ENCODE measurements at places on chromosomes 6 and 20. TPM values are rescaled to one million over a fixed set of nuclear protein-coding genes. Genes with fewer than 3 reads are reported as not detected.

GRCh38 chr20:16069389-16070010, 503.7 kb downstream of the KIF16B start:
- no peak for ATAC-seq

GRCh38 chr6:146903451-146903850, 300.8 kb upstream of the STXBP5 start:
- ATAC-seq: no peak

The STMND1 gene
- total RNA-seq: not detected

- no peak for ATAC-seq
Measured at GRCh38 chr20:23265226-23265625, 85.4 kb upstream of the NXT1 start.

The TP53TG5 gene
- total RNA-seq: not detected

- peak; percentile 54 for ATAC-seq
Measured at GRCh38 chr20:47785311-47785853, at the start of gene SULF2. TSS of gene SULF2 (minus strand) at chr20:47785481. CDS start at chr20:47757363, 28,118 bp downstream.

DNA sequence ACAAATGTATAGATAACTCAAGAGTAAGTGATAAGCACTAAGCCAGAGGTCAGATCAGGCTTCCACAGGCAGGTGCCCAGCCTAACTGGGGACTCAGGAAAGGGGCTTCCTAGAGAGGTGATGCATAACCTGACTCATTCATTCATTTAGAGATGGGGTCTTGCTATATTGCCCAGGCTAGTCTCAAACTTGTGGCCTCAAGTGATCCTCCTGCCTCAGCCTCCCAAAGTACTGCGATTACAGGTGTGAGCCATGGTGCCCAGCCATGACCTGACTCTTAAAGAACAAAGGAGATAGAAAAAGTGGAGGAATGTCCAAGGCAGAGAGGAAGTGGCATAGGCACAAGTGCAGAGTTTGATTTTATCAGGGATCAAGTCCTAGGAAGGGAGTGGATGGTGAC, 41.9 kb downstream of the GJA10 start:
- ATAC-seq: no peak

The ECT2L gene
- total RNA-seq: not detected

DNA sequence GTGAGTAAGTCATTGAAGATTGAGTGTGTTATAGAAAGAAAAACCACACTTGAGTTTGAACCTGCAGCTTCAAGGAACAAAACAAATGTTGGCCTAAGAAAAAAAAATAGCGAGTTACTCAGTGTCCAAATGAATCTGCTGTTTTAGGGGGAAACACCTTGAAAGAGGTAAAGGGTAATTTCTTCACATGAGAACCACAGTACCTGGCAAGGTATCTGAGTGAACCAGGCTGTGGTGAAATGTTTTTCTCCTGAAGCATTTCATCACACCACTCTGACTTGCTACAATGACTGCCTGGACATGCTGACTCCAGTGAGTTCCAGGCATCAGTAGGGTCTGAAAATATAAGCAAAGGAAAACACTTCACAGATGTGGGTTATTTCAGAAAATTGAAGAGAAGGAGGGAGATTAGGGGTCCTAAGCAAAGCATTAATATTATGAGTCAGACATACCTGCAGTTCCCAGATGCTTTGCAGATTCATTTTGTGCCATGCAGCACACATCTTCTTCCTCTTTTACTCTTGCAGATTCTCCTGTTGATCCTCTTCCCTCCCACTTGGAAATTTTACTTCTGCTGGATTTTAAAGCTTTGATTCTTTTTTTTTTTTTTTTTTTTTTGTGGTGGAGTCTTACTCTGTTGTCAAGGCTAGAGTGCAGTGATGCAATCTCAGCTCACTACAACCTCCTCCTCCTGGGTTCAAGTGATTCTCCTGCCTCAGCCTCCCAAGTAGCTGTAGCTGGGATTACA, 206.2 kb upstream of the SGK1 start:
- ATAC-seq: no peak

The FAM209B gene
- 4.3 TPM for total RNA-seq

- ATAC-seq: no peak
Measured at GRCh38 chr20:53019464-53019863, 47.3 kb downstream of the TSHZ2 start.

The TFAP2A gene
- total RNA-seq: 4.6 TPM

- ATAC-seq: no peak
Measured at GRCh38 chr6:119172824-119173223, 94.4 kb upstream of the FAM184A start.

The LBP gene
- 0.19 TPM for total RNA-seq

DNA sequence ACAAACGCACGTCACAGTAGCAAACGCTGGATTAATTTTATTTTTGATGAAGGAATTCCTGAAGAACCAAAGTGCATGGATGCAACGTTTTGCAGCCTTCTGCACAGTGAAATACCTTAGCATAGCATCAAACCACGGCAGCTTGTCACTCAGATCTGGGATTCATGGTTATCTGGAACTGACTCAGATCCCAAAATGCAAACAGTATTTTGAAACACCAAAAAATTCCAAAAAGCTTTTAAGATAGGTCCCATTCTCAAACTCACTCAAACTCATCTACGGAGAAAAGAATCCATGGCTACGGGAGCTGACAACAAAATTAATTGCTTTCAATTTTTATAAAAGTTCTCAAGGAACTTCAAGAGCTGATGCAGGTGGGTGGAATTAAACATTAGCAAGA, 116.2 kb upstream of the SALL4 start:
- no peak for ATAC-seq

- ATAC-seq: no peak
Measured at GRCh38 chr20:32647606-32648005, 26.1 kb downstream of the C20orf203 start.

The TSBP1 gene
- not detected for total RNA-seq

DNA sequence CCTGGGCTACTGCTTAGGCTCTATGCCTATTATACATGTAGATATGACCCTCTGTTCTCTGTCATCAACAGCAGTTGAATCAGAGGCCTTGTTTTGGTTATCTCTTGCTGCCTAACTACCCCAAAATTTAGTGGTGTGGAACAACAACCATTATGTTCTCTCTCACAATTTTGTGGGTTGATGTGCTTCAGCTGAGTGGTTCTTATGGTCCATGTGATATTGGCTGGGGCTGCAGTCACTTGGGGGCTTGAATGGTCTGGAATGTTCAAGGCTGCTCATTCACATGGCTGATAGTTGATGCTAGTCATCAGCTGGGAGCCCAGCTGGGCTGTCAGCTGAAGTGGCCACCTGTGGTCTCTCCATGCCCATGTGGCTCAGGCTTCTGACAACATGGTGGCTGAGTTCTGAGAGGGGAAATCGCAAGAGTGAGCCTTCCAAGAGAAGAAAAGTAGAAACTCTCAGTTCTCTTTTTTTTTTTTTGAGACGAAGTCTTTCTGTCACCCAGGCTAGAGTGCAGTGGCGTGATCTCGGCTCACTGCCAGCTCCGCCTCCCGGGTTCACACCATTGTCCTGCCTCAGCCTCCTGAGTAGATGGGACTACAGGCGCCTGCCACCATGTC, 47.8 kb downstream of the SHLD1 start:
- ATAC-seq: no peak
